Endodermal cell (in vitro differentiated cells): ENCODE measurements at places on chromosomes 4 and X.

GRCh38 chr4:8765084-8765483 lies 106.6 kb downstream of the HMX1 start:
- H3K27me3 ChIP-seq, result no peaks in the 10 kb centered on the region
- H3K4me3 ChIP-seq, result no peak overlapping the region
- H3K27ac ChIP-seq, result no peak overlapping the region
- no peaks in the 10 kb centered on the region for H3K4me1 ChIP-seq
- no peaks in the 10 kb centered on the region for H3K36me3 ChIP-seq
- DNase-seq, result peak; percentile 37

DNA sequence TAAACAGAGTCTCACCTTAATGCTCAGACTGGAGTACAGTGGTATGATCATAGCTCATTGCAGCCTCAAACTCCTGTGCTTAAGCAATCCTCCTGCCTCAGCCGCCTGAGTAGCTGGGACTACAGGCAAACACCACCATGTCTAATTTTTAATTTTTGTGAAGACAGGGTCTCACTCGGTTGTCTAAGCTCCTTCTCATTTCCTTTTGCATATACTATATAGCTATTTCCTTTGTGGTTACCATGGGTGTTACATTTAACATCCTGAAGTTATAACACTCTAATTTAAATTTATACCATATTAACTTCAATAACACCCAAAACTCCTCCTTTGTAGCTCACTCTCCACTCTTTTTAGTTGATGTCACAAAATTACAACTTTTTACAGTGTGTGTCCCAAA lies 114.3 kb downstream of the DCK start:
- H3K4me3 ChIP-seq, result no peak overlapping the region
- H3K4me1 ChIP-seq, result no peaks in the 10 kb centered on the region
- no peaks in the 10 kb centered on the region for H3K27me3 ChIP-seq
- DNase-seq, result no peak

GRCh38 chr4:26325191-26325590 lies 4.4 kb downstream of the RBPJ start:
- DNase-seq, result no peak
- H3K36me3 ChIP-seq, result no peaks in the 10 kb centered on the region
- peak overlapping the region; percentile 53 for H3K4me3 ChIP-seq

- no peaks in the 10 kb centered on the region for H3K36me3 ChIP-seq
- H3K27me3 ChIP-seq, result no peaks in the 10 kb centered on the region
- no peaks in the 10 kb centered on the region for H3K4me1 ChIP-seq
- DNase-seq, result no peak
- no peak overlapping the region for H3K27ac ChIP-seq
These were observed 351.6 kb downstream of the GPM6A start for GRCh38 chr4:175460414-175460813.

- no peak overlapping the region for H3K4me3 ChIP-seq
- H3K36me3 ChIP-seq, result no peaks in the 10 kb centered on the region
- H3K27ac ChIP-seq, result no peak overlapping the region
- peak; percentile 35 for DNase-seq
These were observed 82.3 kb upstream of the ADRA2C start for GRCh38 chr4:3683744-3684421.

DNA sequence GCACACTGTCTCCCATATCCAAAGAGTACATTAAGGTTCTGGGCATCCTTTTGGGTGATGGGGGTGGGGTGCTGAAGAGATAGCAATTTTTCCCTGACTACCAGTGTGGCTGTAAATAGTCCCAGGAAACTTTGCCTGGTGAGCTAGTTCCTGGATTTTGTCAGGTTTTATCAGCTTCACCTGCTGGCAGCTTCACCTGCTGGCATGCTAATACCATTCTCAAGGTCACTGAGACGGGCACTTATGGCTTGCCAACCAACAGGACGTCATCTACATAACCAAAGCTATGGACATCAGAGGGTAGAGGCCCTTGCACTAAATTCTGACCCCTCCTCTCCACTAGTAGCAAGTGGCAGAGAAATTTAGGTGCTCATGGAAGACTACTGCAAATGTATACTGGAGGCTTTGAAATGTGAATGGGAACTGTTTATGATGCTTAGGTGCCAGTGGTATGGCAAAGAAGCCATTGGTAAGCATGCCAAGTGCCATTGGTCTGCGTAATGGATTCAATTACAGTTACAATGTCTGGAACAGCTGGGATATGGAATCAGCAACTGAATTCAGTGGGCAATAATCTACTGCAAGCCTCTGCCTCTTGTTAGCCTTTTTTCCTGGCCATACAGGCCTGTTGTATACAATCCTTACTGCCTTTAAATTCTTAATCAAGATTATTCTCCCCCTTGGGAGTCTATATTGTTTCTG lies 71.6 kb upstream of the SH3RF1 start:
- H3K4me3 ChIP-seq, result no peak overlapping the region
- DNase-seq, result no peak
- H3K4me1 ChIP-seq, result no peaks in the 10 kb centered on the region

DNA sequence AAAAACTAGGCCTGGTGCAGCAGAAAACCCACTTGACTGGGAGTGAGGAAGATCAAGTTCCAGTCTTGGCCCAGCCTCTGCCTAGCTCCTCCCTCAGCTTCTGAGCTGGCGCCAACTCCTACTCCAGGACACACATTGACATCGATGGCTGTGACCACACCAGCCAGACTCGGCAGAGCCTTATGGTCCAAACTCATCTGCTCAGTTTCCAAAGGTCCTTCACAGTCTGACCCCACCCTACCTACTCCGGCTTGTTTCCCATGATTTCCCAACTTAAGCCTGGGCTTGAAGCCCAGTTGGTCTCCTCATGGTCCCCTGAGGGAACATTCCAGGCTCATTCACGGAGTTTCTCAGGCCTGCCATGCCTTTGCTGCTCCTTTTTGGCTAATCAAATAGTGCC lies 10.1 kb downstream of the ELF4 start:
- DNase-seq, result no peak
- no peaks in the 10 kb centered on the region for H3K27me3 ChIP-seq
- H3K4me3 ChIP-seq, result no peak overlapping the region
- no peak overlapping the region for H3K27ac ChIP-seq
- H3K4me1 ChIP-seq, result no peaks in the 10 kb centered on the region
- no peaks in the 10 kb centered on the region for H3K36me3 ChIP-seq

DNA sequence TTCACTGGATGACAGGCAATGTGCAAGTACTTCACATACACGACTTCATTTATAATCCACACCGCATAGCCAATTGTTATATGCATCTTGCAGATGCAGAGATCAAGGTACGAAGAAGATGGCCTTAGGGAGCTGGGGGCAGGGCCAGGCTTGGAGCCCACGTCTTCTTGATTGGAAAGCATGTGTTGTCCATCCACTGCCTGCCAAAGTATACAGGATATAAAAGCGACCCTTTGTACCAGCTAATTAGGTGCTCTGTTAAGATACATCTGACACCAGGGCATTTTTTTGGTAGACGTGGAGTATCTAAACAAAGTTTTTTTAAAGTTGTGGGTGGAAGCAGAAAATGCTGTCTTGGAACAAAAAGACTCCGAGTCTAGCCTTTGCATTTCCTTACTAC lies 1.4 kb downstream of the C4orf36 start:
- DNase-seq, result no peak
- H3K36me3 ChIP-seq, result no peaks in the 10 kb centered on the region
- H3K27me3 ChIP-seq, result peaks cover 7% of the 10 kb centered on the region
- no peak overlapping the region for H3K4me3 ChIP-seq

DNA sequence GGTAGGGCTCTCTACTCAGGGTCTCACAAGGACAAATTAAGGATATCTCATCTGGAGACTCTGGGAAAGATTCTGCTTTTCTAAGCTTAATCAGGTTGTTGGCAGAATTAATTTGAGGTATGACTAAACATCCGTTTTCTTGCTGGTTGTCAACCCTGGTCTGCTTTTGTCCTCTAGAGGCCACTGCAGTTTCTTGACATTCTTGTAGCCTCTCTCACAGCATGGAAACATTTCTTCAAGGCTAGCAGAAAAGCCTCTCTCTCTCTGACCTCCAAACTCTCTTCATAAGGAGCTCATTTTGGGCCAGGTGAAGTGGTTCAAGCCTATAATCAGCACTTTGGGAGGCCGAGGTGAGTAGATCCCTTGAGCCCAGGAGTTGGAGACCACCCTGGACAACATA lies 749.5 kb upstream of the PCDH7 start:
- peaks cover 43% of the 10 kb centered on the region for H3K27me3 ChIP-seq
- no peaks in the 10 kb centered on the region for H3K4me1 ChIP-seq
- no peak overlapping the region for H3K27ac ChIP-seq

DNA sequence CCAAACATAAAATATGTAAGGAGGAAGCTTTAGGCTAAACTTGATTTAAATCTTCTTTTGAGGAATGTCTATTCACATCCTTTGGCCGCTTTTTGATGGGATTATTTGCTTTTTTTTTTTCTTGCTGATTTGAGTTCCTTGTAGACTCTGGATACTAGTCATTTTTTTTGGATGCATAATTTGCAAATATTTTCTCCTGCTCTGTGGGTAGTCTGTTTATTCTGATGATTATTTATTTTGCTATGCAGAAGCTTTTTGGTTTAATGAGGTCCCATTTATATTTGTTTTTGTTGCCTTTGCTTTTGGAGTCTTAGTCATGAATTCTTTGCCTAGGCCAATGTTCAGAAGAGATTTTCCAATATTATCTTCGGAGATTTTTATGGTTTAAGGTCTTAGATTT lies 144.9 kb downstream of the MAGEC2 start:
- no peak overlapping the region for H3K4me3 ChIP-seq
- no peak overlapping the region for H3K27ac ChIP-seq
- DNase-seq, result no peak
- H3K36me3 ChIP-seq, result no peaks in the 10 kb centered on the region
- H3K27me3 ChIP-seq, result no peaks in the 10 kb centered on the region
